ENCODE measurements at places on chromosomes 16 and 17.

- DNase-seq: no peak
These were observed 378.9 kb downstream of the WWOX start for GRCh38 chr16:78478267-78478861.

GRCh38 chr16:4832698-4833343 is 14.3 kb downstream of the GLYR1 start:
- DNase-seq: no peak

DNA sequence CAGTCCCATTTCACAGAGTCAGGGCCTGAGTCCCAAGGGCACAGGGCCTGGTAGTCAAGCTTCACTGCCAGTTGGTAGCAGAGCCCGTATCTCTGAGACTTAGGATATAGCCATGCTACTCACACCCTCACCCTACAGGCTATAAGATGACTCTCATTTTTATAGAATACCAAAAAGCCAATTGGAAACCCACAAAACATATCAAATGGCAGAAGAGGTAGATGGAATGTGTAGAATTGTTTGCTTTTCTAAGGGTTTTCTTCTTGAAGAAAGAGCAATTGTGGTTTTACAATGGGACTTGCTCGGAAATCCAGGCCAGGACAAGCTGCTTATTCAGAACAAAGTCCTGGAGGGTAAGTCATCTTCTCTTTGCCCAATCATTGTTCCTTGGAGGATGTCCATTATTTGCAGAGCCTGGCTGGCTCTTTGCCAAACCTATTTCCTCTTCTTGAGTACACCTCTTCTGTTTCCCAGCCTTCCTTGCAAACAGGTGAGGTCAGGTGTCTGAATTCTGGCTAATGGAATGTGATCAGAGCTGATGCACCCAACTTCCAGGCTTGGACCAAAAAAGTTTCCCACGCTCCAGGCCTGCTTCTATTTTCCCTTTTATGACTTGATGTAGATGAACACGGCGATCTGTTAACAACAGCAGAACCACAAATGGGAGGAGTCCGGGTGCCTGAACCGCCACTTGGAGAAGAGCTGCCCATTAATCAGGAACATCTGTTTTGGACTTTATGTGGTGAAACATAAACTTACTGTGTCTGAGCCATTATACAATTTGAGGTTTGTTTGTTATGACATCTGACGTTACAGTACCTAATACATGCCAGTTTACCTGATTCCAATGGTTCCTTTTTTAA is 16.9 kb upstream of the CCL22 start:
- DNase-seq: no peak

GRCh38 chr17:78450696-78451345 is 72.4 kb downstream of the PGS1 start:
- no peak for DNase-seq

GRCh38 chr17:7589891-7590691 is at the start of gene SOX15:
Gene SOX15, minus strand, starts transcription at chr17:7590094. Its CDS starts 418 bp downstream, at chr17:7589676.
- DNase-seq: no peak

DNA sequence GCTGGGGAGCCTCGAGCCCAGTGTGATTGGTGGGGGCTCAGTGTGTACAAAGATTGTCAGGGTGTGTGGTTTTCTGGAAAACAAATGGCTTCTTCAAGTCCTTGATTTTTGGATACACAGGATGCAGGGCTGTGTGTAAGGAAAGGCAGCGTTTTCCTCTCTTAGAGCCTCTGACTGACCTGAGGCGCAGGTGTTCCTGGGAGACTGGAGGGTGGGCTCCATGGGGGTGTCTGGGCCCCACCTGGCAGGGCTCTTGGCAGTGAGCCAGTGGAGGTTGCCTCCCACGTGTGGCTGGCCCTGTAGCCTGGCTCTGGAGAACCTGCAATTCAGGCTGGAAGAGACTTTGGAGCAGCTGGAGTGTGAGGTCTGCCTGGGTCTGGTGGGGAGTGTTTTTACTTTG is 5.0 kb downstream of the FOXK2 start:
- DNase-seq: no peak

DNA sequence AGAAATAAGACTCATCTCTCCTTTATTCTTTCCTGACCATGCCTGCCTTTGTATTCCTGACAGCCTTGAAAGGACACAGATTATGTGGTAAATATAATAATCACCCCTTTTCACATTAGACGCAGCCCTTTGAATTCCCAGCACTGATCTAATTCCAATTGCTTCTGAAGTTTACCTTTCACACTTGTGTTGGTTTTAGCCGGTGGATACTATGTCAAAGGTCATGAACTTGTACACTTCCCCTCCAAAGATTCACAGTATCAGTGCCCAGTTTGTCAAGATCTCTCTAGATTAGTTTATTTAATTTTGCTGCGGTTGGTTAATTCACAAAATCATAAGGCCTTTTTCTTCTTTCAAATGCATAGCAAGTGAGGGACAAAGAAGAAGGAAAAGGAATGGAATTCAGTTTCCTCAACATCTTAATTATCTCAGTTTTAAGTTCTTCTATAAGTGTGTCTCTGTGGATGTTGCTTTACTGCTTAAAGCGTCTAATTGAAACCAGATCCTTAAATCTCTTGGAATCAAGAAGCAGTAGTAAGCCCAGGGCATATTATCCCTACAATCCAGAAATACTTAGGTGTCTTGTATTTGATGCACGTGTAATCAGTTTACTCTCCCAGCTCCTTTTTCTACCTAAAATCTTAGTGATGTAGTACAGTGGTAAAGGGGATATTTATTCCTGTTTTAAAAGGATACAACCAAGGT is 174.3 kb upstream of the TBX2 start:
- DNase-seq: no peak

- no peak for DNase-seq
These were observed 23.0 kb downstream of the TSC2 start for GRCh38 chr16:2070576-2071453.

DNA sequence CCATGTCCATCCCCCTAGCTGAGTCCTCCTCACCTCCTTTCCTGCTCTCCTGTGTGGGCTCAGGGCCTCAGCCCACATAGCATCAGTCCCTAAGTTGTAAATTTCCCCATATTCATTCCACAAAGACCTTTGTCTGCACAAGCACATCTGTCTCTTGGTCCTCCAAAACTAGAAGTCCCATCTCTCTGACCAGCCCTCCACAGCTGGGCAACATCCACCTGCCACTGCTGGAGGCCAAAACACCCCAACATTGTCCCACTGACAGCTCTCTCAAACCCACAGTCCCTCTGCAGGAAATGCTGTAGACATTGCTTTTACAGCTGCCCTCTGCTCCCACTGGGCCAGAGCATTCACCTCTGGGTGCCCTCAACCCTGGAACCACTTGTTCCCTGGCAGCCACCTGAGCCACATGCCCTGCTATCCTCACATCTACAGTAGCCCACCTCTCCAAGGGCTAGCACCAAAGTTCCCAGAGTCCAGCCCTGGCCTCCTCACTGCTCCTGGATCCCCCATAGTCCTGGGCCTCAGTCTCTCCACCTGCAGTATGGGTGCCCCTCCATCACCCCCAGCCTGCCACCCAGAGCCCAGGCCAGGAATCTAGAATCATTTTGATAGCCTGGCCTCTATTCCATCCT is 1722.7 kb downstream of the TP53TG3F start:
- no peak for DNase-seq

DNA sequence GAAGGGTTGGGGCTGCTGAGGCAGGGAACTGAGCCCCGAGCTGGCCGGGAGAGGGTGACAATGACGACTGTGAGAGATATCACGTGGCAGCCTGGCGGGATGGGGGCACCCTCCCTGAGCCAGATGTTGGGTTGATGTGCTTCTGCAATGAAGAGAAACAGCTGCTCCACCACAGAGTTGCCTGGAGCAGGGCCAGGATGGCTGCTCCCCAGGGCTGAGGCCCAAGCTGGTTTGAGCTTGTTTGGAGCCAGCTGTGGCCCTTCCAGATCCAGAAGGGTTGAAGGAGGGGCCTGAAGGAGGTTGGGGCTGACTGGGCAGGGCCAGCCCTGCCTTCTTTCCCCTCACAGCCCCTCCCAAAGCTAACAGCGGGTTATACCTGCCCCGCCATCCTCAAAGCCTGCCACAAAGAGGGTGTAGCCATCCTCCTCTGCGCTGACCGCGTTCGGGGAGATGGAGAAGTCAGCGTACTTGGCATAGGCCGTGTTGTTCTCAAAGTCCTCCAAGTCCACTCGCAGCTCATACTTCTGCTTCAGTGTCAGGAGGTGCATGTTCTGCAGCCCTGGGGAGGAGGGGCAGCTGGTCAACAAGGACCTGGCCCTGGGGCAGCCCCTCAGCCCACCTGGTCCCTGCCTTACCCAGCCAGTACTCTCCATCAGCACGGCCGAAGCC is 2.1 kb downstream of the MFAP4 start:
- DNase-seq: no peak

DNA sequence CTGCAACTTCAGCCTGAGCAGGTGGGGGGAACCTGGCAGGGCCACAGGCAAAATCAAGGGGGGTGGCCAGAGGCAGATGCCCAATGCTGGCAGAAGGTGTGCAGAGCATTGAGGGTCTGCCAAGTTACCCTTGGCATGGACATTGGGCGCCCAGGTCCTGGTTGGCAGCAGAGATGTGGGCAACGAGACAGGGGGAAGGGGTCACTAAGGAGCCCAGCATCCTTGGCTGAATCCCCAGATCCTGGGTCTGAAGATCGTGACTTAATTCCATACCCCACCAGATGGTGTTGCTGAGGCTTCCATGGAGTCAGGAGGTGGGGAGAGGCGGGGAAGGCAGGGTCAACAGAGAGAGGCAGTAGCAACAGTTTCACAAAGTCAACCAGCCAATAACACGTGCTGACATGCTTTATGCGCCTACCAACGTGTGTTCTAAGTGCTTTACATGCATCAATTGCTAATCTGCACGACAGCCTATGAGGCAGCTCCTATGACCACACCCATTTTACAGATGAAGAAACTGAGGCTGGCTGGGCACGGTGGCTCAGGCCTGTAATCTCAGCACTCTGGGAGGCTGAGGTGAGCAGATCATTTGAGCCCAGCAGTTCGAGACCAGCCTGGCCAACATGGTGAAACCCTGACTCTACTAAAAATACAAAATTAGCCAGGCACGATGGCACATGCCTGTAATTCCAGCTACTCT is 83.3 kb downstream of the GSG1L start:
- no peak for DNase-seq

DNA sequence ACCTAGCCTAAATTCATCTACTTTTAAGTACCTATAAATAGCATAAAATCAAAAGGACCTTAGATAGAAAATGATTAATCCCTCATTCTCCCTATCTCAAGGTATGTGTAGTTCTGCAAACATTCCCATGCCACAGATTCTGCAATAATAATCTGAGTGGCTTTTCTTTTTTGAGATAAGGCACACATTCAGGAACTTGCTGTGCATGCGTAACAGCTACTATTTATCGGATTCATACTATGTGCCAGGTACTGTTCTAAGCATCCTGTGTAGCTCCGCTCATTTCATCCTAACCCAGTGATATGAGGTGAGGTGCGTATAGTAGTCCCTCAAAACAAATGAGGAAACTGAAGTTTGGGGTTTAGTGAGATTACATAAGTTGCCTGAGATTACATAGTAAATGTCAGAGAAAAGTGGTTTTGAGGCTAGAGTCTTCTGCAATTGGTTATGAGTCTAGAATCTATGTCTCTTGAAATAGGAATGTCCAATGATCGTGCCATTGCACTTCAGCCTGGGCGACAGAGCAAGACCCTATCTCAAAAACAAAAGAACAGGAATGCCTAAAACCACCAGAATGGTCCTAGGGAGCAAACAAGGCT is 2.0 kb upstream of the ZNF263 start:
- DNase-seq: no peak

DNA sequence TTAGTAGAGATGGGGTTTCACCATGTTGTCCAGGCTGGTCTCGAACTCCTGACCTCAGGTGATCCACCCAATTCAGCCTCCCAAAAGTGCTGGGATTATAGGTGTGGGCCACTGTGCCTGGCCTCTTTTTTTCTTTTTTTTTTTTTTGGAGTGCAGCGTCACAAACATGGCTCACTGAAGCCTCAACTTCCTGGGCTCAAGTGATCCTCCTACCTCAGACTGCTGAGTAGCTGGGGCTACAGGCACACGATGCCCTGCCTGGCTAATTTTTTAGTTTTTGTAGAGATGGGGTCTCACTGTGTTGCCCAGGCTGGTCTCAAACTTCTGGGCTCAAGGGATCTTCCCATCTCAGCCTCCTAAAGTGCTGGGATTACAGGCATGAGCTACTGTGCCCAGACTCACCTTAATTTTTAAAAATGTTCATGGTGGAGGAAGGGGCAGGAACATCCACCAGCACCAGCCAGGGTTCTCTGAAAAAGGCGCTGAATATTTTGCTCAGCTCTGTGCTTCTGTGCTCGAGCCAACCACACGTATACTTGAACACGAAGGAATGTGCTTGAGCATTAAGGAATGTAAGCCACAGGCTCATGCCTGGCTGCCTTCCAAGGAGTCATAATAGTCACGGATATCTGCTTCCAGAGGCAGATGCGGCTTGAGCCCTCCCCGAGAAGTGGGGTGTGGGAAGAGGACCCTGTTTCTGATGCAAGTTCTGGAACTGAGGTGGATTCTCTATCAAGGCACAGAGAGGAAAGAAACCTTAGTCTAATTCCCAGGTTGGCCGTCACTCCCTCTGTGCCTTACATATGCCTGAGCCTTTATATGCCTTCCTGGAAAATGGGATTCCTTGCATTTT is 65.5 kb upstream of the CREBBP start:
- DNase-seq: no peak

DNA sequence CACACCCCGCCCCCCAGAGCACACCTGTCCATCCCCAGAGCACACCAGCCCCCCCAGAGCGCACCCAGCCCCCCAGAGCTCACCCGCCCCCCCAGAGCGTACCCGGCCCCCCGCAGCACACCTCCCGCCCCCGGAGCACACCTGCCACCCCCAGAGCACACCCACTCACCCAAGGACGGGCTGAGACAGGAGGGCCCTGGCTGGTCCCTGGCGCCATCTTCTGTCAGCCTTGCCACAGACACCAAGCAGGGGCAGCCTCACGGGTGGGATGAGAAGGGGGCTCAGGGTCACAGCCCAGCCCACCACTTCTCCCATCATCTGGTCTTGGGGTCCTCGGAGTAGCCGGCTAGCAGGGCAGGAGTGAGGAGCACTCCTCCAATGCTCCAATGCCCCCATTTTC is 31.8 kb downstream of the PIEZO1 start:
- no peak for DNase-seq

- no peak for DNase-seq
These were observed at the start of gene TAT for GRCh38 chr16:71576971-71577370. Gene TAT, minus strand, starts transcription at chr16:71577092. Its CDS starts 677 bp downstream, at chr16:71576415.

DNA sequence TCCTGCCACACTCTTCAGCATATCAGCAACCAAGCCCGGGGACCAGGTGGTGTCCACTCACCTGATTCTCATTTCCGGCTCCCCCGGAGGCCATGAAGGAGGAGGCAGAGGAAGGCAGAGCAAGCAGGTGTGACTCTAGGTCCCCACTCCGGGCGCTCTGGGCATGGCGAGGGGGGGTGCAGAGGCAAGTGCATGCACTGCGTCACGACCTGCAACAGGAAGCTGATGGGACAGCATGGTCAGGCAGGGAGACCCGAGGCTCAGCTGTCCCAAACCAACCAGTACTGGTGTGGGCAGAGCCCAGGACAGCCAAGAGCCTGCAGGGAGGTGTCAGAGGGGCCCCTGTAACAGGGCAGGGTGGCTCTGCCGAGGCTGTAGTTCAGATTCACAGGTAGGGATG is 2.1 kb upstream of the ENGASE start:
- DNase-seq: no peak

GRCh38 chr17:63070031-63070430 is 104.0 kb downstream of the TANC2 start:
- no peak for DNase-seq

GRCh38 chr16:27723711-27724481 is 174.0 kb downstream of the KATNIP start:
- DNase-seq: no peak

GRCh38 chr17:78804777-78805176 is 22.7 kb upstream of the CYTH1 start:
- DNase-seq: no peak

- no peak for DNase-seq
These were observed 402.1 kb downstream of the UTP18 start for GRCh38 chr17:51662204-51663056.

Data from stimulated activated CD4-positive, alpha-beta T cell treated with anti-CD3 and anti-CD28 coated beads, TNF-alpha, amount 100 ng/mL, for 4 hours (primary cell).